ENCODE measurements at places on chromosomes 3 and 15.

- DNase-seq: no peak
These were observed 2.3 kb downstream of the GORASP1 start for GRCh38 chr3:39104961-39105686.

- DNase-seq: no peak
These were observed 132.8 kb downstream of the OSBPL10 start for GRCh38 chr3:31848163-31848818.

- no peak for DNase-seq
These were observed 54.1 kb upstream of the TIPARP start for GRCh38 chr3:156620260-156620659.

GRCh38 chr15:61541516-61541915 lies 312.4 kb upstream of the RORA start:
- no peak for DNase-seq

GRCh38 chr15:64144192-64144564 lies 7.4 kb upstream of the SNX22 start:
- DNase-seq: no peak

- no peak for DNase-seq
These were observed 44.7 kb downstream of the CEP152 start for GRCh38 chr15:48766196-48766595.

- no peak for DNase-seq
These were observed 34.6 kb downstream of the SQOR start for GRCh38 chr15:45669422-45669821.

GRCh38 chr3:128426128-128426921 lies 40.4 kb downstream of the DNAJB8 start:
- peak; percentile 33 for DNase-seq

GRCh38 chr3:139456386-139456785 lies 19.9 kb downstream of the RBP2 start:
- DNase-seq: no peak

DNA sequence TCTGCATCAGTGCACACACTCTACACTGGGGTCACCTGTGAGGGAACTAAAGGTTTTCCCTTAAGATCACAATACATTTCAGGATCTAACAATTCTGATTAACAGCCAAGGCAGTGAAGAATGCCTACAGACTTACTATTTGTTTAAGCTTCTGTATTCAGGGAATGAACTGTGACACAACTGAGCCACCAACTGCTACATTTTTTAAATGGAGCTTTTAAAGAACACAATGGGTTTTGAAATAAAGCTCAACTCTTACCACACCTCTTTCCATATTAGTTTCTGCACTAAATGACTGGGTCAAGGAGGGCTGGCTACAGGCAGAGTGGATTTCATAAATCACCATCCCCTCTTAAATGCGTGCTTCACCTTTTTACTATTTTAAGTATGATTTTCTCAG lies 100.2 kb downstream of the TMCC1 start:
- no peak for DNase-seq

Data from activated T-helper 9 cell treated with anti-CD3 and anti-CD28 coated beads, Interleukin-2, amount 50 U/mL, for 16 hours (primary cell).